Activated effector memory CD4-positive, alpha-beta T cell treated with anti-CD3 and anti-CD28 coated beads, Interleukin-2, amount 50 U/mL, for 16 hours (primary cell): ENCODE measurements at places on chromosomes 3 and 15.

DNA sequence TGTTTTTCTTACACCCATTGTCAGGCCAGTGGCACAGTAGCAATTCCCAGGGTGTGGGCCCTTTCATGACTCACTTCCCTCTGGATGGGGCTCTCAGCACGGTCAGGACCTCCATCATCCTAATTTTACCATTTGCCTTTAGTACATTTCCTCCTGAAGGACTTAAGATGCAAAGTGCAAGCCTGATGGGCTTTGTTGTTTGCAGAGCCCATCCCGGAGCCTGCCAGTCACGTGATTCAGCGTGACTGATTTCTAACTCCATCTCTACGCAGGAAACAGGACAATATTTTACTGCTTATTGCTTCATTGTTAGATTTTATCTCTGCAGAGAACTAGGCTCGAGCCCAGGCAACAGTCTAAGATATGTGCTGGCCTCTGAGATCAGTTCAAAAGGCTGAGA, 223.7 kb downstream of the PDZRN3 start:
- no peak for DNase-seq

DNA sequence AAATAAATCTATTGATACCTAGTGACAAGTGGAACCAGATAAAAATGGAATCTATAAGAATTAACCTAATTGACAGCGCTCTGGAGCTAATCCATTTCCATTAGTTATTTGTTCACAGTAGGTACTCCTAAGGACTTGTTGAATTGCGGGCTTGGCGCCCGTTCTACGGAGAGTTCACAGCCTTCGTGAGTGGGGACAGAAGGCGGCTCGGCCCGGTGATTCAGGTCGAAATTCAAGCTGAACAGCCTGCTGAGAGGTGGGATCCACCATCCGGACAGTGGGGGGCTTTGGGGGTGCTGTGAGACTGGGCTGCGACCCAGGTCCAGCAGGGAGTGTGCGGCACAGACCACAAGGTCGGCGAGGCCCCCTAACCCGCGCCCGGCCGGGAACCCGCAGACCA, 779 bp upstream of the CTNNB1 start:
- peak; percentile 74 for DNase-seq

DNA sequence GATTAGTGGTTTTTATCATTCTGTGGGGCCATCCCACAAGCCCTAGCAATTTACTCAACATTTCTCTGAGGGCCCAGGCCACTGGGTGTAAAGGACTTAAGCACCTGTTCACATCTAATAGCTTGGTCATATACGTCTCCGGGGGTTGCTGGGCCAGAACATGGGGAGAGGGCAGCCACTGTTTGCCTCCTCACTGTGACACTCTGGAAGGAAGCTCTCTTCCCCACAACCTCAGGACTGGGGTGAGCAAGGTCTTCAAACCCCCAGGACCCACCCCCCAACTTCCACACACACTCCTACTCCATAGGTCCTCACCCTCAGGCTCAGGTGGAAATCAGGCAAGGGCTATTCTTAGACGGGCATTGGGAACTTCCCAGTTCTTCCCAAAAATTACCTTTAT, 28.9 kb downstream of the C3orf20 start:
- no peak for DNase-seq

DNA sequence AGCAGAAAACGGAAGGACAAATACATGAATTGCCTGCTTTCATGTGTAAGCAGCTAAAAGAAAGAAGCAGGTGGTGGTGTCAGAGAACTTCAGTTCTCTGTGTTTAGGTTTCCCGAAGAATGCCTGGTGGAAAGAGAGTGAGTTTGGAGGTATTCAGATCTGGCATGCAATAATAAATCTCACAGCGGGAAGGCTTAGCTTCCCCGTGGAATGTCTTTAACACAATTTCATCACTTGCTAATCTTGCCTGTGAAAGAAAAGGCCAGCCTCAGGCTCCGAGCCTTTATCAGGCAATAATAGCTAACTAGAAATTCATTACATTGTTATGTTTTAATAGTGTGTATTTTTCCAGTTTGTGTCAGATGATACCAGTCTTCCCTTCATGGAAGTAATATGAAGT, 220.3 kb downstream of the PDZRN3 start:
- DNase-seq = no peak

GRCh38 chr3:174355505-174355904, 503.6 kb upstream of the NAALADL2 start:
- no peak for DNase-seq

DNA sequence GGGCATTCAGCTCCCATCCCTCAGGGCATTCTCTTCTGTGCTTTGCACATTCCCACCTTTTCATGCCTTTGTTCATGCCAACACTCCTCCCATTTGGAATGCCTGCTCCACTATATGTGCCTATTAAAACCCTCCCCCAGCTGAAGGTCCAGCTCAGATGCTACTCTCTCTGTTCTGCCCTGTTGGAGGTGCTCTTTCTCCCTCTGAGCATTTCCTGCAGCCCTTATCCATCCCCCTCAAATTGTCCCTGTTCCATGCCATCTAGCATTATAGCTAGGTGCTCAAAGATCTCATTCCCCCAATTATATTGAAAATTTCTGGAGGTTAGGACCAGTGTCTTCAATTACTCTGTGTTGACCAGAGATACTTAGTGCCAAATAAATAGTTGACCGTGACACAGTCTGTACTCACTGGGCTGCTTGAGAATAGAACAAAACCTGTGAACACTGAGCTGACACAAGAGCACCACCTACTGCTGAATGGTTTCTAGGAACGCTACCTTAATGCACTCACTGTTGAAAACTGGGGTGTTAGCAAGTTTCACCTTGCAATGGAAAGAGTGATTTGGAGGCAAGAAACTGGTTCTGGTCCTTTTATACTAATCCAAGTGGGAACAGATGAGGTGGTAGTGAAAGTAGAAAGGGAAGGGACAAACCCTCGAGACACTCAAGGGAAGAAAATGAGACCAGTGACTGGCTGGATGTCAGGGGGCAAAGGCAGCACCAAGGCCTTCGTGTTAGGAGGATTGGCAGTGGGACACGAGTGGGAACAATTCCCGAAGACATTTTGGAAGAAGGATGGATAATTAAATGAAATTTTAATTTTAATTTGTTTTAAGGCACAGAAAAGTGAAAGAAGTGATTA, 289.8 kb upstream of the ROPN1 start:
- DNase-seq = no peak

DNA sequence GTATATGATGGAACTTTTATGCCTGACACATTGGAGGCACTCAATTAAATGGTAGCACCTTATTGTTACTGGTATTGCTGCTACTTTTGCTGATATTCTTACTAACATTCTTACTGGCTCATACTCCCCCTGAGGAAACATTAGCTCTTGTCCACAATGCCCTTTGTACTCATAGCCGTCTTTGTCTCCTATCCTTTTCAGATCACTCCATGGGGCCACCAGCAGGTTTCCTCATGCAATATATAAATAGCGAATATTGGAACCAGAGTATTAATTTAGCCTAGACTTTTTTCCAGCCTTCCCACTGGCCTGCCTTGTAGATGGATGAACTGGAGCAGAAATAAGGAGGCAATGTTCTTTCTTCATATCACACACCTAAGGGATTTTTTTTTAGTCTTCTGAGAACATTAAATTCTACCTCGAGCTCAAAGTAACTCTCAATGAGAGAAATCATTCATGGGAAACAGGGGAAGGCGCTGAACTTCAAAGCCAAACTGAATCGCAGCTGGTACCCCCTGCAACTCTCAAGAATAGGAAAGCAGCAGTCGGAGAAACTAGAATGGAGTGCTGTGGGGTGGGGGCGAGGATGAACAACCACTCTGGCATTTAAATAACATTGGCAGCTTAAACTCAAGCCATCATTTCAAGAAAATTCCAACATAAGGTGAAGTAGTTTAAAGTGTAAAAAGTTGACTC, 300.3 kb downstream of the TAFA4 start:
- DNase-seq = no peak

DNA sequence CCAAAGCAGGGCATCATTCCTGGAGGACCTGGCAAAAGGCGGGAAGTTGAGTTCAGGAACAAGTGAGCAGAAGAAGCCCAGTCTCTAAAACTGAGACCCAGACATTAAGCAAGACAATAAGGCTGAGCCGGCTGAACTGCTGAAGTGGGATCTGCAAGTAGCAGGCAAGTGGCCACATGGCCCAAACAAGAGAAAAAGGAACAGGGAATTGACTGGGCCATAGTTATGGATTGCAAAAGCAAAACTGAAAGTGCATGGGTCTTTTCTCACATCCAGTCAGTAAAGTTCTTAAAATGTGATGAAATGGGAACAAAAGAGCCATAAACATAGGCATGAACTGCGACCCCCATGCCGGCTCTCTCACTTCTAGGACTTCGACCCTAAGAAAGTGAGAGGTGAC, 101.2 kb downstream of the SCN11A start:
- no peak for DNase-seq

DNA sequence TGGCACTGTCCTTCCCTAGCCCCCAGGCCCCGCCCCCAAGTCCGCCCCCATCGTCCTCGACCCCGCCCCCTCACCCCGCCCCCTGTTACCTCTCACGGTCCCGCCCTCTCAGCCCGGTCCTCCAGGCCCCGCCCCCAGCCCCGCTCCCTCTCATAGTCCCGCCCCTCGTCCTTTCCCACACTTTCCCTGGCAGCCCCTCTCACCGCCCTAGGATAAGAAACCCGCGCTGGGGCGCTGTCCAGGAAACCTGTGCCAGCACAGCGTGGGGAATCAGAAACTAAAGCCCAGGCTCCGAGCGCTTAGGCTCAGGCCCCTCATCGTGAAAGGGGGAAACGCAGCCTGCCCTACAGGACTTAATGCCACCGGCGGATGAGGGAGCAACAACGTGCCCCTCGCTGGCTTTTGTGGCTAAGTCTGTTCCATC, 20.9 kb downstream of the TRPM1 start:
- no peak for DNase-seq

DNA sequence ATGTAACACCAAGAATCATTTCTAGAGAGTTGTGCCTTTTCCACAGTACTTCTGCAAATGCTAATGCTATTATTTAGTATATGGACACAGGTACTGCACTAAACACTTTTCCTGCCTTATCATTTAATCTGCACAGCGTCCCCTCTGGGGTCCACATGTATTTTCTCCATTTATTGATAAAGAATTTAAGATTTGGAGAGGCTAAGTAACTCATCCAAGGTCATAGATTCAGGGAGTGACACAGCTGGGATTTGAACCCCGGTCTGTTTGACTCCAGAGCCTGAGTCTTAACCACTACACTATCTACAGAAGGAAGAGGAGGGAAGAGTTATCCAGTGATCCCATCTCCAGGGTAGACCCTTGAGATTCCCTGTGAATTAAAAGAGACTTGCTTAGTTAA, 24.9 kb upstream of the TPRG1 start:
- no peak for DNase-seq

DNA sequence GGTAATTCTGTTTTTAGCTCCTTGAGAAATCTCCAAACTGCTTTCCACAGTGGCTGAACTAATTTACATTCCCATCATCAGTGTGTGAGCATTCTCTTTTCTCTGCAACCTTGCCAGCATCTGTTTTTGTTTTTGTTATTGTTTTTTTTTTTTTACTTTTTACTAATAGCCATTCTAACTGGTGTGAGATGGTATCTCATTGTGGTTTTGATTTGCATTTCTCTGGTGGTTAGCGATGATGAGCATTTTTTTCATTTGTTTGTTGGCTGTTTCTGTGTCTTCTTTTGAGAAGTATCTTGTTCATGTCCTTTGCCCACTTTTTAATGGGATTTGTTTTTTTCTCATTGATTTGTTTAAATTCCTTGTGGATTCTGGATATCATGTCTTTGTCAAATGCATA, 129.7 kb upstream of the ABHD17C start:
- DNase-seq = no peak

DNA sequence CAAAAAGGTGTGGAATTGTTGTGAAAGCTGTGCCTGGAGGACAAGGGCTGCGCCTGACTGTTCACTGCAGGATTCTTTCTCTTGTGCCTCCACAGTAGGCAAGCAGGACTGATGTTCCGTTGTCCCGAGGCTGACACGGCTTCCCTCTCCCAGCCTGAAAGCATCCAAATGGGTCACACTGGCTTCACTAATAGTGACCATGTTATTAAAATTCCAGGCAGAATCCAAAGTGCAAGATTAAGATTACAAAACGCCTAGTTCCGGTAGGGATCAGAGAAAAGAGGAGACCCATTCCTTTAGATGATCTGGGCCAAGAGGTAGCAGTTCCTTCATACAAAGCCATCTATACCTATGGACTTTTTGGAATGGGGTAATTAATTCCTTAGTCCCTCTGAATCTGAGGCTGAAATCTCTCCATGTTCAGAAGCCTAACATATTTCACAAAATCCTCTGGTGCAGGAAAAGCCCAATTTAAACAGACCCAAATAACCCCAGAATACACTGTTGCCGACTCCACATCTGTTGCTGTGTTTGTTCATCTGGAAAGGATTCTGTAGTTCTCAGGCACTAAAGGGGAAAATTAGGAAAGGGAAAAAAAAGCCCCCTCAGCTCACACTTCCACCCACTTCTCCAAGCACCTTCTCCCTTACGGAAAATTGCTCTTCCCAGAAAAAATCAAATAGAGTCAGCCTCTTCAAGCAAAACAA, 145.9 kb downstream of the RORA start:
- DNase-seq = no peak

- DNase-seq = no peak
Measured at GRCh38 chr3:53716998-53717397, 129.2 kb downstream of the CHDH start.

DNA sequence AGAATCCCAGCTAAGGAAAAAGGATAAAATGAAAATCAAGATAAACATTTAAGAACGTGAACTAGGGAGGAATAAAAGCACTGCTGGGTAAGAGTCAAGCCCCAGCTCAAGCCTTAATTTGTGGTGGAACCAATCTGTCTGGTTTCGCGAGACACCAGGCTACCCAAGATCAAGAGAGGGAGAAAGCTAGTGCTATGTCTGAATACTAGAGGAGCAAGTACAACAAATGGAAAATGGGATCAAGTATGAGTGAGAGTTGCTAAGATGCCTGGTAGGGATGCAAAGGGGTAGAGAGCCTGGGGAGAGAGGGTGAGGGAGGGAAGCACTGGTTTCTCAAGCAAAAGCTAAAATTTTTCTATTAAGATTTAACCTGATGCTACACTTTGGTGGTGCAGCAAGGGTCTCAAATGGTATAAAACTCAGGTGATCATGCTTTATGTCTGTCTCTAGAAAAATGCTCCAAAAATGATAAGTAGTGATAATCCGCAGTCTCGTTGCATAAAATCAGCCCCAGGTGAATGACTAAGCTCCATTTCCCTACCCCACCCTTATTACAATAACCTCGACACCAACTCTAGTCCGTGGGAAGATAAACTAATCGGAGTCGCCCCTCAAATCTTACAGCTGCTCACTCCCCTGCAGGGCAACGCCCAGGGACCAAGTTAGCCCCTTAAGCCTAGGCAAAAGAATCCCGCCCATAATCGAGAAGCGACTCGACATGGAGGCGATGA, 1.7 kb upstream of the SETD5 start:
- no peak for DNase-seq

GRCh38 chr3:98445949-98446406, 17.0 kb upstream of the OR5K1 start:
- no peak for DNase-seq

- DNase-seq = peak; percentile 73
Measured at GRCh38 chr3:46566040-46566641, at the start of gene LRRC2. Gene LRRC2, minus strand, starts transcription at chr3:46566302. Its CDS starts 14,711 bp downstream, at chr3:46551591.

GRCh38 chr15:88918738-88919137, 5.6 kb upstream of the MFGE8 start:
- peak; percentile 73 for DNase-seq
